Mesothelial cell of epicardium (in vitro differentiated cells): ENCODE measurements at places on chromosomes 3 and 15.
A peak's percentile ranks its signal among the peaks of the same experiment; 100 is the strongest.

GRCh38 chr3:140898340-140899180 is 43.1 kb upstream of the SLC25A36 start:
- DNase-seq, result no peak
- no peak overlapping the region for H3K4me3 ChIP-seq
- peaks cover 27% of the 10 kb centered on the region for H3K27me3 ChIP-seq
- H3K4me1 ChIP-seq, result no peaks in the 10 kb centered on the region
- no peak overlapping the region for H3K27ac ChIP-seq

GRCh38 chr15:74387141-74387541 is 19.7 kb upstream of the CYP11A1 start:
- no peak overlapping the region for H3K27ac ChIP-seq
- H3K4me3 ChIP-seq, result no peak overlapping the region
- peaks cover 46% of the 10 kb centered on the region for H3K4me1 ChIP-seq
- DNase-seq, result no peak
- no peaks in the 10 kb centered on the region for H3K27me3 ChIP-seq

DNA sequence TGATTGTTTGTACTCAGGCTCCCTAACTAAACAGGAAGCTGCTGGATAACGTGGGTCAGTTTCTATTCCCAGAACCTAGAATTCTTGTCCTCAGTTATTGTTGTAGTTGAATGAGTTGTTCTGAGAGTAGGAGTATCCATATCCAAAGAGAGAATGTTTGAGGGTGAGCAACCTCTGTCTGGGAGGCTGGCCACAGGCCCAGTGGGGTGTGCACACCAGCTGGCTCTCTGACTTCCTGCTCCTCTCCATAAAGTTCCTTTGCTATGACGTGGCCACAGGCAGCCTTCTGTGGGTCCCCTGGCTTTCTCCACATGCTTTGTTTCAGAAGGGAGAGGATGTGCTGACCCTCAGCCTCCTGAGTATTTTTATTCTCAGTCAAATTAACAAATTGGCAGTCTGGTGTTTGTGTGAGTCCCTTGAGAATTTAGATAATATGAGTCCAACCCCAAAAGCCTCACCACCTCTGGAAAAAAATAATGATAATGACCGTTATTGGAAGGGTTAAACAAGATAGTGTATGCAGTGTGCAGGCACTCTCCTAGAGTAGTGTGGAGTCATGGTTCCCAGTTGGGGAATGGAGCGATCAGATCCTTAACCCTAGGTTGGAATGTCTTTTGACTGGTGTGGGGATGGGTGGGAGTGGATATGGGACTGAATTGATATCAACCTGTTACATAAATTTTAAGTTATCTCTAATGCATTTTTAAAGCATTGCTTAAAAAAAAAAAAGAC is 47.6 kb upstream of the MED12L start:
- no peaks in the 10 kb centered on the region for H3K27me3 ChIP-seq
- H3K4me3 ChIP-seq, result no peak overlapping the region
- no peaks in the 10 kb centered on the region for H3K36me3 ChIP-seq
- peaks cover 7% of the 10 kb centered on the region for H3K4me1 ChIP-seq

DNA sequence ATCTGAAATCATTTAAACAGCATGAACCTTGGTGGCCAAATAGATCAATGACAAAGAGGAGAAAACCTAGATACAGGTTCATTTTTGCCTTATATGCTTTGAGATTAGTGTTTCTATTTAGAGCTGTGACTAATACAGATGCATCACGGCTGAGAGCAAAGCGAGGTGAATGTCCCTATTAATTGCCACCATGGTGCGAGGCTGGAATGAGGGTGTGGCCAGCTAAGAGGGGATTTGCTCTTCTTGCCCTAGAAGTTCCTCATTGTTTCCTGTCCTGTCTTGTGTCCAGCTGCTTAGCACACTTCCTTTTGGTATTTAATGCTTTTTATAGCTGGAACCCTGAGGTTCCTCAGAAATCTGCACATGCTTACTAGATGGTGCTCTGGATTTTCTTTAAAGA is 339.1 kb upstream of the RGMA start:
- no peak overlapping the region for H3K4me3 ChIP-seq
- peaks cover 34% of the 10 kb centered on the region for H3K27me3 ChIP-seq
- H3K36me3 ChIP-seq, result peaks cover 2% of the 10 kb centered on the region
- DNase-seq, result no peak
- H3K27ac ChIP-seq, result no peak overlapping the region

GRCh38 chr3:146128939-146129338 is 32.0 kb downstream of the PLOD2 start:
- DNase-seq, result no peak
- H3K27ac ChIP-seq, result peak overlapping the region; percentile 69
- H3K4me3 ChIP-seq, result no peak overlapping the region
- H3K27me3 ChIP-seq, result no peaks in the 10 kb centered on the region
- peaks cover 13% of the 10 kb centered on the region for H3K36me3 ChIP-seq

DNA sequence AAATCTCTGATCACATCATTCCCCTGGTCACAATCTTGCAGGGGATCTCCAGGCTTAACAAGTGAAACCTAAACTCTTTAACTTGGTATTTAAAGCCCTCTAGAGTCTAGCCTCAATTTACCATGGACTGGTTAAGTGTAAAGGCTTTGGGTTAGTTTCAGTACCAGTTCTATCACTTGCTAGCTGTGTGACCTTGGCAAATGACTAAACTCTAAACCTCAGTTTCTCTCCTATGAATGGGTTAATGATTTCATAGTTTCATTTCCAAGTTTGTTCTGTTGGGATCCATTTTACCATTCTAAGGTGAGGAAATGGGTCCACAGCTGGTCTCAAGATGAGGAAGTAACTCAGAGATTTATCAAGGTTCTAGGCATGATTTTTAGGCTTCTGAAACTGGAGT is 38.8 kb upstream of the TIMP4 start:
- no peak overlapping the region for H3K4me3 ChIP-seq
- no peak overlapping the region for H3K27ac ChIP-seq
- H3K4me1 ChIP-seq, result peaks cover 3% of the 10 kb centered on the region
- no peaks in the 10 kb centered on the region for H3K27me3 ChIP-seq
- no peaks in the 10 kb centered on the region for H3K36me3 ChIP-seq
- no peak for DNase-seq
